ENCODE measurements at places on chromosomes 1 and 21.

DNA sequence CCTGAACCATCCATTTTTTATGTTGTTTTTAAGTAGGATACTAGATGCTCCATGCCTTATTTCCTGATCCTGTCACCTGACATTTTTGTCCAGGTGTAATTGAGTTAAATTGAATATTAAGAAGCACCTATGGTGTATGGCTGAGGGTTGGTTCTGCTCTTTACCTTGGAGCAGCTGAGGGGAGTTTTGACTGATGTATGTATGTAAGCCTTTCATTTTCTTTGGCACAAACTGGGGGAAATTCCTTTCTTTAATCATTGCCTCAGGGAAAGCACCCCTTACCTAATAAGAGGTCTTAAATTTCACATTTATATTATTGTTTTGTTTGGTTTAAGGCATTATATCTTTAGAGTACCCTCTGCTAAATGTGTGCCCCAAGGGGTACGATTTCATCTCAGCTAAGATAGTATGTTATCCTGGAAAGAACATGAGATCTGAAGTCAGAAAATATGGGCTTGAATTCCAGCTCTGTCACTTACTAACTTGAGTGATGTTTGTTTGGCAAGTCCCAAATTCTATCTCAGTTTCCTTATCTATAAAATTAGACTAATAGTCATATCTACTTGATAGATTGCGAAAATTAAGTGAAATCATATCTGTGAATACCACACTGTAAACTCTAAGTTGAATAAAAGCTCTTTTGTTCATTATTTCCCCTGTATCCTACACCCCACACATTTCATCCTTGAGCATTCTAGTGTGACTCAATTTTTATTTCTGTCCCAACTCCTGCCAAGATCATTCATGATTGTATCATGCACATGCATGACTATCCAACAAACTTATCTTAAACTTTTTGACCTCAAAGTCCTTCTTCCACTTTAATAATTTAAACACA lies 57.7 kb upstream of the NUF2 start:
- DNase-seq, result no peak

GRCh38 chr1:204685236-204686006 lies at the start of gene LRRN2:
LRRN2 (minus strand) TSS chr1:204685738; CDS start chr1:204619992, 65,746 bp downstream.
- no peak for DNase-seq

- no peak for DNase-seq
Measured at GRCh38 chr1:229012823-229013222, 258.1 kb upstream of the RAB4A start.

GRCh38 chr21:32946654-32947053 lies 79.1 kb upstream of the OLIG2 start:
- no peak for DNase-seq

- DNase-seq, result no peak
Measured at GRCh38 chr1:61170328-61171238, 88.2 kb downstream of the NFIA start.

GRCh38 chr1:225572422-225572821 lies 80.5 kb downstream of the ENAH start:
- no peak for DNase-seq

GRCh38 chr1:84350550-84350949 lies 47.7 kb upstream of the DNASE2B start:
- no peak for DNase-seq

GRCh38 chr21:35664683-35665082 lies 395.6 kb downstream of the SETD4 start:
- no peak for DNase-seq

- no peak for DNase-seq
Measured at GRCh38 chr1:115088115-115088778, 1.1 kb downstream of the TSPAN2 start.

DNA sequence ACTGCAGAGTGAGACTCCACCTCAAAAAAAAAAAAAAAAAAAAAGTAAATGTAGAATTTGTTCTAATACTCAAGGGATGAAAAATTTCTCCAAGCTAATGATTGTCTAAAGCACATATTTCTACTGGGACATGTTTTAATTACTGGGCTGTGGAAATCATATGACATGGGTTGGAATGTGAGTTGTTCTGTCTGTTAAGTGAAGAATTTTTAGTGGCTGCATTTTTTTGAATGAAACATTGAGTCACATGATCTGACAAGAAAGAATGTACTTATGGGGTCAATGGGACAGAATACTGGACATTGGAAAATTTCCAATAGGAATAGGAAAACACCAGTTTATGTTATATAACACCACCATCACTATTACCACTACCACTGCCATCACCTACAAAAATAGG lies 123.8 kb upstream of the IVNS1ABP start:
- no peak for DNase-seq

DNA sequence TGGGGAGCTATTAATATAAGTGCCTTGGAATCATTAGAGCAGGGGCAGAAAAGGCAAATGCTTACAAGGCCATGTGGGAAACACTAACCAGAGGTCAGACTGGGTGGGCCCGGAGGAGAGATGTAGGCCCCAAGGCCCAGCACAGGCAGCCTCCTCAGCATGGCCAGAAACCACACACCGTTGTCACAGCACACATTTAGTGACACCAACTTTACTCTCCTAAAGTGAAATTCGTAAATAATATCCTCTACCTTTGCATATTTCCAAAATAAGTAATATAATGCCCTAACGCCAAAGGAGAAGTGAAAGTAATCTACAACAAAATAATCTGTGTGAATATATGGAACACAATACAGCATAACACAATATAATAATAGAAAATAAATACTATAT lies 62.6 kb downstream of the KIF21B start:
- DNase-seq, result no peak

- DNase-seq, result no peak
Measured at GRCh38 chr21:35332841-35333426, 283.8 kb upstream of the RUNX1 start.

DNA sequence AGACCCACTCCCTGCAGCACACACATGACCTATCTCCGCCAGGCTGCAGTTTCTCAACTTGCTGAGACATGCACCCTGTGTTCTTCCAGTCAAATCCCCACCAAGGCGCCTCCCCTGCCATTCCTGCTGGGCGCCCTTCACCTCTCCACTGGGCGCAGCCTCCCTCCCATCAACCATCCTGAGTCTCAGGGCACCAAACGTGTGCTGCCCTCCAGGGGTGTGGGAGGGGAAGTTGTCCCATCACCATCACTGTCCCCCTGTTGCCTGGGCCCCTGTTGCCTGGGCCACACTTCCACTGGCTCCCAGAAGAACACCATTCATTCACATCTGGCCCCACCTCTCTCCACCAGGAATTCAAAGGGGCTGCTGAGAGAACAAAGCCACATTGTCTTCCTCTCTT lies 44.9 kb upstream of the EFHD2 start:
- no peak for DNase-seq

DNA sequence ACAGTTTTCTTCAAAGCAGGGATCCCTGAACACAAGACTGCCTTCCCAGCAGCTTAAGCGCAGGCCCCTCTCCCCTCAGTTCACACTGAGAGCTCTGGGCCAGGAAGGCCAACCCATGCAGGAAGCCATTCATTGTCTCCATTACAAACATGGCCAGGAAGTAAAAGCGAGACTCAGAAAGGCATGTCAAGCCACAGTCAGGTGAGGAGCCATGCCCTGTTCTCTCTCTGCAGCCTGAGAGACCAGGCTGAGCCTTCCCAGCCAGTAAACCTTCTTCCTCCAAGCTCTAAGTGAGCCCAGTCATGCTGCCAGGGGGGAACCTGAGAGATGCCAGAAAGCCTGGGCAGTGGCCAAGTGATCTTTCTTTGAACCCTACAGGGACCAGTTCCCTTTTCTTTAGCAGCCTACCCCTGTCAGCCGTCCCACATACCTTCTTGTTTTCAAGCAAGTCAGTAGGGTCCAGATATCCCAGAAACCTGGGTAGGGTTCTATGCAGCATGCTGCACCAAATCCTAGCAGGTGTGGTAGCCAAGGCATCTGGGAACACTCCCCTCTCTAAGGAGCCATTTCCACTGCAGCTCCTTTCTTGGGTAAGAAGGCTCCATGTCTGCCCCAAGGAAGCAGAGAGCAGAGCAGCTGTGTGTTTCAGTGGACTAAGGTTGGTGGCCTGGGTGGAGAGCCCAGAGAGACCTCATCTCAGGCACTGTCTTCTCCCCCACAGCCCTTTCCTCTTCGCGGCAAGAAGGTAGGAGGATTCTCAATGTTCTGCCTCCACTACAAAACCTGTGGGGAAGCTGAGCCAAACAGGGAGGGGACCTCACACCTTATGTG lies 977 bp downstream of the TRAF3IP3 start:
- peak; percentile 61 for DNase-seq

- DNase-seq, result no peak
Measured at GRCh38 chr1:203598752-203599151, 27.9 kb upstream of the ATP2B4 start.

DNA sequence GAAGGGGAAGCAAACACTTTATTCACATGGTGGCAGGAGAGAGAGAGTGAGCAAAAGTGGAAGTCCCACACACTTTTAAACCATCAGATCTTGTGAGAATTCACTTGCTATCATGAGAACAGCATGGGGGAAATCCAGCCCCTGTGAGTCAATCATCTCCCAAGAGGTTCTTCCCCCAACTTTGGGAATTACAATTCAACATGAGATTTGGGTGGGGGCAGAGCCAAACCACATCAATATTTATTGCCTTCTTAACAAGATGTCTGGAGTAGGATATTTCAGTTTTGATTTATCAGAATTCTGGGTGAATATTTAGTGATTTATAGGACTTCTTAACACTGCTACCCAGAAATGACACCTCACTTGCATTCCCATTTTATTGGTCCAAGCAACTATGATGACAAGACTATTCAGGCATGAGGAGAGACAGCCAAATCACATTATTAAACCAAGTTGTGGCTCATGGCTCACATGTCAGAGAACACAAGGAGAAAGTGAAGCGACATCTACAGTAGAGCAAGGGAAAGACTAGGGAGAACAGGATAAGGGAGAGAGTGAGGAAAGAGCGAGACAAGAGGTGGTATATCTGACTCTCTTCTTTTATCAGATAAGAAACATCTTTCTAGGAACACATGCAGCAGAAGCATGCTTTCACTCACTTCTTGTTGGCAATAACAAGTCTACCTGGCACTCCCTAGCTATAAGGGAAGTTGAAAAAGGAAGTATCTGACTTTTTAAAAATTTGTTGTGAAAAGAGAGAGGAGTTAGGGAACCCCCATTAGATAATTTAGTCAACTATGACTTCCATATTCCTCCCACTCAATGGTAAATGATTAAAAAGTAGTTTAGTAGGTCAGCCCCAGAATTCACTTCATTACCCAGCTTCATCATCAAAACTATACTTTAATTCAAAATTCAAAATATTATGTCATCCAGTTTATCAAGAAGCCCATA lies 36.6 kb upstream of the PTPRC start:
- peak; percentile 79 for DNase-seq

- peak; percentile 16 for DNase-seq
Measured at GRCh38 chr1:220271706-220272046, 577 bp downstream of the RAB3GAP2 start.

- DNase-seq, result no peak
Measured at GRCh38 chr1:85578321-85579295, 2.0 kb upstream of the CCN1 start.

DNA sequence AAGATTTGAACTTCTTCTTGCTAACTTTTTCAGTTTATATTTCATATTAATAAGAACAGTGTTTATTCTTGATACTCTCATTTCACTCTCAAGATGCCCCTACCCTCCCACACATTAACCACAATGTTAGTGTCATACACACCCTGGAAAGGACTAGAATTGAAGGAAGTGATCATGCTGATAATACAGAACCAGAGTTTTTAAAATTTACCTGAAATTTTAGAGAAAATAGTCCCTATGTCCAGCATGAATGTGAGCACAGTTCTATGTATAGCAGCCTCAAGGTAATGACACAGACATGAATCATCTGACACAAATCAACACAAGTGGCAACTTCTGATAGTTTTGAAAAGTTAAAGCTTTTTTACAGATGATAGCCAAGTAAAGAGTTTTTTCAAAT lies 26.0 kb downstream of the RGS1 start:
- peak; percentile 63 for DNase-seq

DNA sequence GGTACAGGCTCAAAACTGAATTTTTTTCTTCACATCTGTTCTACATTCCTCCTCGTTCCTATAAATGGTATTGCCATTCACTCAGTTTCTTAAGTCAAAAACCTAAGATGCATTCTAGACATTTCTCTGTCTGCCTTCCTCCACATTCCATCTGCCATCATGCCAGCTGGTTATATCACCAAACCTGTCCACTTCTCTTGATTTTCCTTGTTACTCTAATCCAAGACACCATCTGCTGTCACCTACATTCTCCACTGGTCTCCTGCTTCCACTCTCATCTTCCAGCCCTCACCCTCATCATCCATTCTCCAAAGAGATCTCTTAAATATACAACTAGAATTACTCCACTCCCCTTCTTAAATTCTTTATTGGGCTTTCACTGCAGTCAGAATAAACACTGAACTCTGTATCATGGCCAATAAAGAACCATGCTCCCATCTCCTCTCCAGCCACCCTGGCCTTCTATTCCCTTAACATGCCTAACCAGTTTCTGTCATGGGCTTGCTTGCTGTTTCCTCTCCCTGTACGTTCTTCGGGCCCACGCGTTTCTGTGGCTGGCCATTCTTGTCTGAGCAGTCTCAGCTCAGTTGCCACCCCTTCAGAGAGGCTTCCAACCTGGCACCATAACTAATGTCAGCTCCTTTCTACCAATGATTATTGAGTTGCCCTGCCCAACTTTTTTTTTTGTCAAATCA lies 278.3 kb downstream of the ST6GALNAC3 start:
- no peak for DNase-seq

GRCh38 chr1:206939841-206940587 lies 6.3 kb downstream of the PIGR start:
- DNase-seq, result no peak

DNA sequence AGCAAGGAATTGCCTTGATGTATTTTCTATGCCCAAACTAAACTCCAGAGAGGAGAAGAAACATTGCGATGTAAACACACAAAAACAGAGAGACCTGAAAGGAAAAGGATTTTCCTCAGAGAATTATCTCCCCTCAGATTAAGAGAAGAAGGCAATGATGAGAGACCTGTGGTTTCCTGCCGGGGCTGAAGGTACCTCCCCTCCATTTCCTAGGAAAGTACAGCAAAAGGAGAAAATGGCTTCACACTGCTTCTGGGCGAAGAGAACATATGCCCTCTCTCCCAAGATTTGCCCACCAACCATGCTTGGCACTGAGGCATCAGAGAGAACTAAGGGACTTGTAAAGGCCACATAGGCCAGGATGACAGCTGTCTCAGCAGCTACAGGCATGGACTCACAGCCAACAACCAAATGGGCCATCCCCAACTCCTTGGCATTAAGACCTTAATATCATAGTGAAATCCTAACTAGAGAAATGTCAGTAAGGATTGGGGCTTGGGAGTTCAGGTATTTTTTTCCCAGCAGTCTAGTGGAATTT lies 523.0 kb downstream of the PTPRC start:
- DNase-seq, result no peak

GRCh38 chr21:34875830-34876229 lies 173.3 kb downstream of the RUNX1 start:
- DNase-seq, result no peak

GRCh38 chr1:110262296-110262695 lies 52.2 kb downstream of the KCNC4 start:
- DNase-seq, result peak; percentile 33

DNA sequence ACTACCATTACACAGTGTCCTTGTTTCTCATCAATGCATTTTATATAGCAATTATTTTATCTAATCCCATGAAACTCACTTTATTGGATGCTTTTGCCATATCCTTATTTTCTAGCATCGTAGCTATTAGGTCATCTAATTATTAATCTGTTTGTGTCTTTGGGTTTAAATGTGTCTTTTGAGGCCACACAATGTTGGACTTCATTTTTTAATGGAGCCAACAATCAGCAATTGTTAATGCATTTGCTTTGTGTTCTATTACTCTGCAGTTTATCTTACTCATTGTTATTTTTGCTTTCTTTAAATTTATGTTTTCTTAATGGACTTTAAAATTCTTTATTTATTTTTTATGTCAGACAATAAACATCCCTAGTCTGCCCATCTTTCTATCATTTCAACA lies 1.8 kb upstream of the HSD11B1 start:
- DNase-seq, result no peak

All from inflammatory macrophage treated with lipopolysaccharide for 4 hours (primary cell).